ENCODE measurements at places on chromosomes 2 and 18. TPM values are rescaled to one million over a fixed set of nuclear protein-coding genes. Genes with fewer than 3 reads are reported as not detected.

Gene ERBB4
- polyA plus RNA-seq, result 0.10 TPM

Gene RDH14
- polyA plus RNA-seq, result 17.6 TPM

GRCh38 chr2:85707304-85707703 is 13.1 kb downstream of the GNLY start:
- no peak overlapping the region for H3K4me3 ChIP-seq
- DNase-seq, result peak; percentile 82
- H3K4me1 ChIP-seq, result peaks cover 17% of the 10 kb centered on the region
- no peaks in the 10 kb centered on the region for H3K36me3 ChIP-seq
- H3K27ac ChIP-seq, result no peak overlapping the region

DNA sequence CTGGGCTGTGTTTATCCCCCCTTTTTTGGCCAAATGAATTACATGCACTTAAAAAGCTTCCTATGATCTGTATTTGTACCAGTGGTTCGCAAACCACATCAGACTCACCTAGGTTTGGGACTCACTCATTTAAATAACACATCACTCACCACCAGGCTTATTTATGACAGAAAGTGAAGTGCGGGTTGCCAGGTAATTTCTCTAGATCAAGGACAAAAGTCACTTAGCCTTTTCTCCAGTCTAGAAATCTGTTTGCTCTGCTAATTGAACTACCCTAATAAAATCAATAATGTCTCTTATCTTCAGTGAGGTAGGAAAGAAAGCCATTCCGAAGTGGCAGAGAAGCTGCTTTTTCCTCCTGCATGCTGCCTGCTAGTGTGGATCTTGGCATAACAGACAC is 88.1 kb upstream of the SLC8A1 start:
- no peaks in the 10 kb centered on the region for H3K36me3 ChIP-seq
- no peaks in the 10 kb centered on the region for H3K27me3 ChIP-seq
- no peaks in the 10 kb centered on the region for H3K4me1 ChIP-seq
- DNase-seq, result no peak

DNA sequence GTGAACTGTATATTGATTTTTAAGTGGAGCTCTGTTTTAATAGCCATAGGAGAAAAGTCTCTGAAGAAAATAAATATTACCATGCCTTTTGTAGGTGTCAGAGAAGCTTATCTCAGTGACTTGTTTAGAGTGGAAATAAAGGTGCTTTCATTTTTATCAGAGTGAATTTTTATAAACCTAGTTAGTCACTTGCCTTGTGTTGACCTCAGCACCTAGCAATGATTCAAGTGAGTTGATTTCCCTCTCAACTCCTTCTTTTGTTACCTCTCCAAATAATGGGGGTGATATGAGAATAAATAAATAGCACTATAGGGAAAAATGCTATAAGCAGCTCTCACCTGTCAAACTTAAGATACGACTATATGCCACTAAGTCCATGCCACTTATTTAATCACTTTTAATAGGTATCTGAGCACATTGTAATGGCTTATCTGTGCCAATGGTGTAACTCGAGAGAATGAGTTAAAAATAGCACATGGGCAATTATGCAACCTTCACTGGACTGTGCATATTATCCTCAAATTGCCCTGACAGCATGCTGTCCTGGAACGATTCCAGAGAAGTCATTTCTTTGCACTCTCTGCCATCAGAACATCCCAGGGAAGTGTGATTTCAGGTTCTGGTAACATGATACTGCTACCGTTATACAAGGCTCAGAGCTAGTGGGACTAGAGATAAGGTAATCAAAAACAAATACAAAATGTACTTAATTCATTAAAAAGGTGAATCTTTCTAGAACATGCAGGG is 290.8 kb downstream of the CCDC85A start:
- H3K4me1 ChIP-seq, result no peaks in the 10 kb centered on the region
- no peaks in the 10 kb centered on the region for H3K36me3 ChIP-seq
- no peak overlapping the region for H3K27ac ChIP-seq
- H3K4me3 ChIP-seq, result no peak overlapping the region

Gene CYS1
- 0.31 TPM for polyA plus RNA-seq

DNA sequence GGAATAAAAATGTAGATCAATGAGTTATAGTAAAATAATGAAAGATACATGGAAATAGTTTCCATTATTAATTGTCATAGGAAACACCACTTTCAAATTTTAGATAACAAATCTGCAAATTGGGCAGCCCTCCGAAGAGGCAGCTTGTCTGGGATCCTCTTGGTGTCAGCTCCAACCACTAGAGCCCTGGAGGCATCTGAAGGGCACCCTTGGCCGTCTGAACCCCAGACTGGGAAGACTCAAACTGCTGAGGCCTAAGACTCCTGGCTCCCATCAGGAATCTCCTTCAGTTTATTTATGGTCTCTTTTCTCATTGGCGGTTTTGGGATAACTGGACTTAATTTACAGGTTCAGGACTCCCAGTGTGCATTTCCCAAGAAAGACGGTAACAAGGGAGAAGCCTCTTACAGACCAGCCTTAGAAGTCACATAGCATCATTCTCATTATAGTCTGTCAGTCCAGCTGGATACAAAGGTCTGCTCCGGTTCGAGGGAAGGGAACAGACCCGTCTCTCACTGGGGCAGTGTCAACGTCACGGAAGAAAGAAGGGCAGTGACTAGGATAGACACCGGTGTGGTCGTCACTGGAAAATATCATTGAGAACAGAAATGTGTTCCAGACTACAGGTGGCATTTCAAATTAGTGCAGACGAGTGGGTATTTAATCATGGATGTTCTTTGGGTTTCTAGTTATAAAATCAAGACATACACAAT is 390.7 kb upstream of the NETO1 start:
- no peaks in the 10 kb centered on the region for H3K4me1 ChIP-seq
- no peaks in the 10 kb centered on the region for H3K36me3 ChIP-seq
- DNase-seq, result no peak
- no peaks in the 10 kb centered on the region for H3K27me3 ChIP-seq
- no peak overlapping the region for H3K4me3 ChIP-seq

Gene PJVK
- polyA plus RNA-seq, result 0.89 TPM

Gene PLGLB2
- polyA plus RNA-seq, result 1.9 TPM

DNA sequence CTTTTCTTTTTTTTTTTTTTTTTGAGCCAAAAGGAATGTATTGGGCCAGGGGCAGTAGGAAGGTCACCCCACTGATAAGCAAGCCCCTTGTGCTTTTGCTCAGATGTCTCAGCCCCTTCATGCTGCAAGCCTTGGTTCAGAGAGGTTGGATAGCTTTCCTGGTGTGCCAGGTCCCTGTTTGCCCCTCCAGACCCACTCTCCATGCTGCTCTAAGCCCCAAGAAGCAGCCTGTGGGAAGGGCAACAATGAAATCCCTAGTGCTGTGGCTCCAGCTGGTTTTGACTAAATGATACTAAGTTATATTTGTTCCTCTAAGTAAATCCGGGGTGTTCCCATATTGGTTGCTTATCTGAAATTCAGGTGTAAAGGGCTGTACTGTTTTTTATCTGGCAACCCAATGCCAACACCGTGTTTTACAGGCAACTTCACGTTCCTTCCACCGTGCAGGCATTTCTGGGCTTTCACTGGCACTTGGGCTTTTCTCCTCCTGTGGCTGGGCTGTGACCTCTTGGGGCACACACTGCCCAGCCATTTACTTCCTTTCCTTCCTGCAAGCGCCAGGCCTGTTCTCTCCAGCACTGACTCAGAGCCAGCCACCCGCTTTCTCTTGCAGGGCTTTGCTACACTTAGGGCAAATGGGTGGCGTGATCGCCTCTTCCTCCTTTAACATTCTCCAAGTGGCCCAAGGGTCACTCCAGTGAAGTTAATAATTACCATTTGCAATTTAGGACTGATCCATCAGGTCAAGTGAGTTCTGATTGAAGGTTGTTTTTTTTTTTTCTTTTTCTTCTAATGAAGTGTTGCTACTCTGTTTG is 21.6 kb downstream of the MERTK start:
- no peak overlapping the region for H3K27ac ChIP-seq
- H3K27me3 ChIP-seq, result peaks cover 15% of the 10 kb centered on the region

DNA sequence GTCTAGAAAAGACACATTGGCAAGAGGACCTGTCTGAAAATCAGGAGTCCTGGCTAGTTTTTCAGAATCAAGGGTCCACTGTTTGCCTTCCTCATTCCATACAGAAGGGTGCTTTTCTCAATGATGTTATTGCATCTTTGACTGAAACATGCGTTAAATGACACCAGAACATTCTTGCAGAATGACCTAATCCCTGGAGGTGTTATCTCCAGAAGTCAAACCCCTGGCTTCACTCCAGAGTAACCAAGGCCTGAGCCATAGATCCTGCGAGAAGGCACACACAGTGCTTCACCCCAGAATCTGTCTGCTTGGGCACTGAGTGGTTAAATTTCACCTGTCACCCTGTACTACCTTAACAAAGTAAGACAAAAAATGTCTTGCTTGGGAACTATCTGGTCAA is 1055.2 kb upstream of the FANCL start:
- no peak overlapping the region for H3K4me3 ChIP-seq
- no peak overlapping the region for H3K27ac ChIP-seq
- no peaks in the 10 kb centered on the region for H3K4me1 ChIP-seq
- peak; percentile 2 for DNase-seq
- no peaks in the 10 kb centered on the region for H3K27me3 ChIP-seq
- H3K36me3 ChIP-seq, result no peaks in the 10 kb centered on the region

Gene RAPGEF4
- 0.51 TPM for polyA plus RNA-seq

GRCh38 chr2:236643480-236643879 is 73.9 kb downstream of the ACKR3 start:
- peaks cover 4% of the 10 kb centered on the region for H3K4me1 ChIP-seq
- peak overlapping the region; percentile 88 for H3K27ac ChIP-seq
- H3K4me3 ChIP-seq, result no peak overlapping the region
- H3K36me3 ChIP-seq, result no peaks in the 10 kb centered on the region
- no peaks in the 10 kb centered on the region for H3K27me3 ChIP-seq

DNA sequence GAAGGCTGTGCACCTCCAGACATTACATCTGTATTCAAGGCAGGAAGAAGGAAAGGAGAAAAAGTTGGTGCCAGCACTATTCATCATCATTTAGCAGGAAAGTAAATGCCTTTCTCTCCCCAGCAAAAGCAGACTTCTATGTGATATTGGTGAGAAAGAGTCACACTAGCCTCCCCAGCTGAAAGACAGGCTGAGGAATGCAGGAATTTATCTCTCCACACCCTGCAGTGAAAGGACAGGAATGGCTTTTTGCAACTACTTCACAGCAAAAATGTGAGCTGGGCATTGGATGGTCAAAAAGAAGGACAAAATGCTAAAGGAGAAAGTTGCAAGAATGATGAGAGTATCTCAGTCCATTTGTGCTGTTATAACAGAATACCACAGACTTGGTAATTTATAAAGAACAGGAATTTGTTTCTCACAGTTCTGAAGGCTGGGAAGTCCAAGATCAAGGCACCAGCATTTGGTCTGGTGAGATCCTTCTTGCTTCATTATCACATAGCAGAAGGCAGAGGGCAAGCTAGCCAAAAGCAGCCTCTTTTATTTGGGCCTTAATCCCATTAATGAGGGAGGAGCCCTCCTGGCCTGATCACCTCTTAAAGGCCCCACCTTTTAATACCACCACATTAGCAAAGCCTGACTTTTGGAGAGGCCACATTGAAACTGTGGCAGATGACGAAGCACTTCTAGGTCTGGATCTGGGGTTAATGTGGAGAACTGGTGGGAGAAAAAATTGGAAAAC is 388.1 kb upstream of the SLC14A2 start:
- H3K27me3 ChIP-seq, result no peaks in the 10 kb centered on the region
- no peak overlapping the region for H3K27ac ChIP-seq
- no peak overlapping the region for H3K4me3 ChIP-seq

DNA sequence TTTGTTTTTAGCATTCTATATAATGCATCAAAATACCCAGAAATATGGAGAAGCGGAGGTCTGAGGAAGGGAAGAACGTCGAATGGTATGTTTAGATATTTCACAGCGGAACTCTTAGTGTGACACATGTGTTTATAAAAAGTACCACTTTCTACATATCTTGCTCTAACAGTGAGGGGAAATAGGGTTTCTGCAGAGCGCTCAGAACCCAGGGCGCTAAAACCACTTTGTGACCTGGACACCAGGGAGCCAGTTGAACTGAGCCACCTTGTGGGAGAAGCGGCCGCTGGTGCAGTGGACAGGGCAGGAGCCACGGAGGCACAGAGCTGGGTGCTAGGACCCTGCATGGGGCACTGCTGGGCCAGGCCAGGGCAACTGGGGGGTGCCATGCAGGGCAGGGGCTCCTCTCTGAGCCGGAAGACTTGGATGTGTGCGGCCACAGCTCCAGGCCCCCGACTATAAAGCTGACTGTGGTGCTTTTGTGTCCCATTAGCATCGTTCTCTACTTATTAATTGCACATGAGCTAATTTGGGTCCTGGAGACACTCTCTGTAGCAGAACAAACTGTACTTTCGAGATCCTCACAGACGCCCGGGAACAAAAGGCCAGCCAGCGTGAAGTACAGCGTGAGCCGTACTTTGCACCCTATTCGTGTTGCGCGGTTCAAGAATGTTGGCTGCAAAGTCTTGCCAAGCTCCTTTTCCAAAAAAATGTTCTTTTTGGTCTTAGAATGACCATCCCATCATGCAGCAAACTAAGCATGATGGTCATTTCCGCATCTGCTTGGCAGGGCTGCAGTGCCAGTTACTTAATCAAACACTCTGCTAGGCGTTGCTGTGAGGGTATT is 151.9 kb upstream of the ALKAL2 start:
- DNase-seq, result peak; percentile 5
- H3K4me1 ChIP-seq, result no peaks in the 10 kb centered on the region
- H3K36me3 ChIP-seq, result no peaks in the 10 kb centered on the region

Gene CROCC2
- polyA plus RNA-seq, result 0.12 TPM

GRCh38 chr2:204966245-204966644 is 421.0 kb downstream of the PARD3B start:
- DNase-seq, result no peak
- H3K36me3 ChIP-seq, result no peaks in the 10 kb centered on the region
- H3K27ac ChIP-seq, result no peak overlapping the region
- H3K4me3 ChIP-seq, result no peak overlapping the region
- no peaks in the 10 kb centered on the region for H3K4me1 ChIP-seq
- no peaks in the 10 kb centered on the region for H3K27me3 ChIP-seq

GRCh38 chr18:50569930-50570329 is 10.0 kb downstream of the MAPK4 start:
- no peaks in the 10 kb centered on the region for H3K4me1 ChIP-seq
- no peak for DNase-seq
- H3K4me3 ChIP-seq, result no peak overlapping the region
- no peaks in the 10 kb centered on the region for H3K27me3 ChIP-seq

DNA sequence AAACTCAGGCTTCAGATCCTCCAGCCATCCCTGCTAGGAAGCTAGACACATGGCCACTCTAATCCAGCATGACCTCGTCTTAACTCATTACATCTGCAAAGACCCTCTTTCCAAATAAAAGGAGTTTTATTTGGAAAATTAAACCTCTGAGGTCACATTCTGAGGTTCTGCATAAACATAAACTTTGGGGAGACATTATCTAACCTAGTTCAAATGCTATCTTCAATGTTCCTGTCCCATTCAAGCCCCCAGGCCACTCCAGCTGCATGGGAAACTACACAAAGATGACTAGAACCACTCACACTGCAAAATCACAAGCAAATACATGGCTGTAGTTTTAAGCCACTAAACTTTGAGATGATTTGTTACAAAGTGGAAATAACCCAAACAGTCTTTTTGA is 99.0 kb upstream of the RNF152 start:
- peak overlapping the region; percentile 61 for H3K27ac ChIP-seq
- H3K27me3 ChIP-seq, result no peaks in the 10 kb centered on the region
- H3K4me3 ChIP-seq, result no peak overlapping the region
- no peaks in the 10 kb centered on the region for H3K36me3 ChIP-seq
- peaks cover 25% of the 10 kb centered on the region for H3K4me1 ChIP-seq
- DNase-seq, result no peak

- no peak overlapping the region for H3K27ac ChIP-seq
- peak; percentile 80 for DNase-seq
- H3K4me1 ChIP-seq, result no peaks in the 10 kb centered on the region
- H3K4me3 ChIP-seq, result no peak overlapping the region
- no peaks in the 10 kb centered on the region for H3K27me3 ChIP-seq
These were observed 61.4 kb downstream of the SOS1 start for GRCh38 chr2:39059366-39059952.
